Aorta (tissue), 5 donors: ENCODE measurements at places on chromosomes 6 and 20. TPM values are rescaled to one million over a fixed set of nuclear protein-coding genes. Genes with fewer than 3 reads are reported as not detected.

GRCh38 chr20:1934156-1934555 lies 38.9 kb downstream of the SIRPA start:
- no peak for DNase-seq

DNA sequence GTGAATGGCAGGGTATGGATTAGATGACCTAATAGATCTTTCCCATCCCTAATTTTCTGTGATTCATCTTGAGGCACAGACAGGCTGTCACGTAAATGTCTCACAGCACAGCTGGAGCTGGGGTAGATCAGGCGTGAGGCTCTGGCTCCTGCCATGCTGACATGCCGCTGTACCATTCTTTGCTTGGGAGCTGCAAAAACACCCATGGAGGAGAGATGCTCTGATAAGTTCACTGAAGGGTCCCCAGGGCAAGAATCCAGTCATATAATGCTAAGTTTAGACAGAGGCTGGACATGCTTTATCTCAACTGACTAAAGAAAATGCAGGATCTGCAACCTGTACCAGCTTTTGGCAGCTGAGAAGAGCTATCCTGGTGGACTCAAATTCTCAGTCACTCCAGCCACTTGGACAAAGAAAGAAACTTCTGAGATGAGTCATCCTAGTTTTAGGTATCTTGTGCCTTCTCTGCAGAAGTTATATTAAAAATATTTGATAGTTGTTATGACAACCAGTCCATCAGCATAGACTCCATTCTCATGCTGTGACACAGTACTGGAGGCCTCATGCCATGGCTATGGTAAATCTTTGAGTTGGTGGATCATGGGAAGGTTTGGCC lies 185.1 kb upstream of the RAB32 start:
- no peak for DNase-seq

Gene SLC17A3
- total RNA-seq = not detected

DNA sequence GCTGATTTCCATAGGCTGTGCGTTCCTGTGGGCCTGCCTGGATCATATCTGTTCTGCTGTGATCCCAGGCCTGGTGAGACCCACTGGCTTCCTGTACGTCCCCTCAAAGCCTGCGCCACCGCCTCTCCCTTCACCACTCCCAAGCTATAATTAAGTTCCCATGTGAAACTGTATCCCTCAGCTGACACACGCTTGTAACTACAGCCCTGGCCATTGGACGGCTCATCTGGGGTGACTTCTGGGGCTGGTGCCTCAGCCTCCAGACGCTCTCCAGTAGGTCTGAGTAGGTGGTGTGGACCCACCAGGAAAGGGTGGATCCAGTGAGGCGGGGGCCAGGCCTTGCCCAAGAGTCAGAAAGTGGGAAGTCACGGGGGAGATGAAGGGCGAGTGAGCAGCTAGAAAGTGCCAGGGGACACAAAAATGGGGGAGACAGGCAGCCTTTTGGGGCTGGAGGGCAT lies 21.0 kb downstream of the PPARD start:
- no peak for DNase-seq

GRCh38 chr6:84017709-84018452 lies 15.7 kb upstream of the MRAP2 start:
- DNase-seq = no peak

GRCh38 chr6:163491737-163492300 lies 77.3 kb downstream of the QKI start:
- no peak for DNase-seq

DNA sequence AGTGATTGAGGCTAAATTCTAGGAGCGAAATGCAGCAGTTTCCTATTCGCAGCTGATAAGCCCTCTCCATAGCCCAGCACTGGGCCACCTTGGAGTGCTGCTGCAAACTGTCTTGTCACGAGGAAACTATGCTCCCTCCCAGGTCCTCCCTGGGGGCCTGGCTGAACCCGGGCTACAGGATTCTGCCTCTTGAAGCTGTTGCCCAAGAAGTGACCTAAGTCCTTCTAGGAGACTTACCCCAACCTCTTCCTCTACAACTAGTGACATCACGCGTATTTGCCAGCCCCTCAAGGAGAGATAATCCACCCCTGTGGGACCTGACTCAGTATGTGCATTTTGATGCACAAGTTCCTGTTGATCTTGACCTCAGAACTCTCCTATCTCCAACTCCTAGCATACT lies 26.5 kb upstream of the ZFAND3 start:
- no peak for DNase-seq

Gene GNAS-AS1
- 1.7 TPM for total RNA-seq

DNA sequence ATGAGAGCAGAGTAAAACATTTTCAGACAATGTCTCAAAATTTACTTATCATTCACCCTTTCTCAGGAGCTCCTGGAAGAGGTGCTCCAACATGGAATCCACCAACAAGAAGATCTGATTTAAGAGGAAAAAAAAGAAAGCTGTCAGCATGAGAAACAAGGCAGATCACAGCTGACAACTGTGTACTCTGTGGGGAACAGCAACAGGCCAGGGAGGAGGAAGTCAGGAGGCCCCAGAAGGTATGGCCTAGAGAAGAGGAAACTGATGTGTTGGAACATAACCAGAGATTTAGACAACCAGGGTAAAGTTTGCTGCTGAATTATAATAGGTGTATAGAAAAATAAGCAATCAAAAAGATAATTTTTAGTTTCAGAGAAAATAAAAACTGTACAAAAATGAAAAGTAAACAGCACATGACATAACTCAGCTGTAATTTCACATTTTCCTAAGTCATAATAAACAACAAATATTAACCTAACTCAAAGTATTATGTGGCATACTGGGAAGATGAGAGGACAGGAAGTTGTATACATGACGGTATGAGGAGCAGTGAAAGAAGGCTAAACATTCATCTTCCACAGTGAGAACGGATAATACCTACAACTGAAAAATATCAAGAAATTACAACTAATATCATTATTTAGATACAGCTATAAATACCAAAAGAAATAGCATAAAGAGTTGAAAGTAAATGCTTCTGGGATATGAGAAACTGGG lies 113.6 kb upstream of the EMILIN3 start:
- DNase-seq = no peak

DNA sequence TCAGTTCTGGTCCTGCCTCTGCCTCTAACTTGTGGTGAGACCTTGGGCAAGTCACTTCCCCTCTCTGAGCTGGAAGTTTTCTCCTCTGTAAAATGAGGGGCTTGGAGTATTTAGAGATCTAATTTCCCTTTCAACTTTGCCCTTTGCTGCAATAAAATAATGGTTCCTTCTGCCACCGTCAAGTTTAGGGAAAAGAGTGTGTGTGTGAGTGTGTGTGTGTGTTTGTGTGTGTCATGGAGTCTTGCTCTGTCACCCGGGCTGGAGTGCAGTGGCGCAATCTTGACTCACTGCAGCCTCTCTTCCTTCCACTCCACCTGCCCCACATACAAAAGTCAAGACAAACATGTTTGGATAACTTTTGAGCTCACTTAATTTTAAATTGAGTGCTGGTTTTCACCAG lies 39.2 kb upstream of the PIM1 start:
- DNase-seq = no peak

DNA sequence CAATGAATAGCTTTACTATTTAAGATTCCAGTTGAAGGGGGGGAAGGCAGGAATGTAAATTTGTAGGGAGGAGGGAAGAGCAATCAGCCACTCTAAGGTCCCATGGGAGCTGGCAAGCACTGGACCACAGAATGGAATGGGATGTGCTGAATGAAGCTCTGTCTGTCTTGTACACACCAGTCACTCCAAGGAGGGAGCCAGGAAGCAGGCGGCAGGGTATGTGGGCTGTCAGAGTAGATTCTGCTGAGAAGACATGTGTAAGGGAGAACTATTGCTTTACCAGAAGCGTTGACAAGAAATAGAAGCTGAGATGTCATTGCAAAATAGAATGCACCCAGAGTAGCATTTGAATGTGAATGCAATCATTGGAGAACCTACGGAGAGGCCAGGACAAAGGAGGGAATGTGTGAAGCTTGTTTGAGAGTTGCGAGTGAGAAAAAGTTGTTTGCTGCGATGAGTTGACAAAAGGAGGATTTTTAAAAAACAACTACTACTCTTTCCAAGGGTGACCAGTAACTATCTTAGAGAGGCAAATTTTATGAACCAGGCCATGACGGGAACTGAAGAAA lies 25.2 kb upstream of the PDE7B start:
- no peak for DNase-seq

Gene HLA-DRB1
- total RNA-seq = 157 TPM

DNA sequence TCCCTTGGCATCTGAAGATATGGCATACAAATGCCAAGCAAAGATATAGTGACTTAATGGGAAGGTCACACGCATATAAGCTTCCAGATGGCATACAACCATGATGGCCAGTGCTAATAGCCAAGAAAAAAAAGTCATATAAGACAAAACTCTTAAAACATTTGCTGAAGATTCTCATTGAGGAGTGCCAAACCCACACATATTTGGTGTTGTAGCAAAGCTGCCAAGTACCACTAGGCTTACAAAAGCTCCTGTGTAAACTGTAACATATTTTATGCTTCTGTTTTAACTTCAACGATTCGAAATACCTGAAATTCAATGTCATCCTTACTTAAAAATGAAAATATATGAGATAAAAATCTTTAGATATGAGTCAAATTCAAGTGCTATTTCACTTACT lies 123.0 kb downstream of the HMGCLL1 start:
- no peak for DNase-seq

Gene WFDC13
- not detected for total RNA-seq

Gene SYTL3
- total RNA-seq = 3.9 TPM

GRCh38 chr6:27332692-27333641 lies 20.9 kb upstream of the POM121L2 start:
- DNase-seq = no peak

DNA sequence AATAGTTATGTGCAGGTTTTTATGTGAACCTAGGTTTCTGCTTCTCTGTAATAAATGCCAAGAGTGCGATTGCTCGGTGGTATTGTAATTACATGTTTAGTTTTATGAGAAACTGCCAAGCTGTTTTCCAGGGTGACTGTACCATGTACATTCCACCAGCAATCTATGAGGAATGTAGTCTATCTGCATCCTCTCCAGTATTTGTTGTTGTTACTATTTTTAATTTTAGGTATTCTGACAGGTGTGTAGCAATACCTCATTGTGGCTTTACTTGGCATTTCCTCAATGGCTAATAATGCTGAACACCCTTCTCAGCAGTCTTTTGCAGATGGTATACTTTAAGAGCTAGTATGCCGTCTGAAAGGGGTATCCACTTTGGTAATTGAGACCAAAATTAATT lies 142.1 kb downstream of the BMP2 start:
- no peak for DNase-seq

DNA sequence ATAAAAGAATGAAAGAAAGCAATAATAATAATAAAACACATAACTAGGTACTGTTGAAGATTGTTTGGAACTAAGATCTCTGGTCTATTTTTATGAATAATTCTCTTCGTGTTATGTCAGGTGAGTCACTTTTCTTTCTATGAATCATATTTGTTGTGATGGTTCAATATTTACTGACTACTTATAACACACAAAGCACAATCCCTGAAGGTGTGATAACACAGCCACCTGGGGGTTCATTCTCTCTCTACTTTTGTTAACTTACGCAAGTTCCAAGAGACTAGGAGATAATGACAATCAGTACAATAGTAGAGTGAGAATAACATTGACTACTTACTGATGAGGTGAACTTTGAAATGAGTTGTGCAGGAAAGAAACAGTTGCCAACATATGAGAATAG lies 149.9 kb downstream of the IBTK start:
- DNase-seq = no peak

GRCh38 chr6:138146544-138146943 lies 15.2 kb upstream of the ARFGEF3 start:
- DNase-seq = no peak

DNA sequence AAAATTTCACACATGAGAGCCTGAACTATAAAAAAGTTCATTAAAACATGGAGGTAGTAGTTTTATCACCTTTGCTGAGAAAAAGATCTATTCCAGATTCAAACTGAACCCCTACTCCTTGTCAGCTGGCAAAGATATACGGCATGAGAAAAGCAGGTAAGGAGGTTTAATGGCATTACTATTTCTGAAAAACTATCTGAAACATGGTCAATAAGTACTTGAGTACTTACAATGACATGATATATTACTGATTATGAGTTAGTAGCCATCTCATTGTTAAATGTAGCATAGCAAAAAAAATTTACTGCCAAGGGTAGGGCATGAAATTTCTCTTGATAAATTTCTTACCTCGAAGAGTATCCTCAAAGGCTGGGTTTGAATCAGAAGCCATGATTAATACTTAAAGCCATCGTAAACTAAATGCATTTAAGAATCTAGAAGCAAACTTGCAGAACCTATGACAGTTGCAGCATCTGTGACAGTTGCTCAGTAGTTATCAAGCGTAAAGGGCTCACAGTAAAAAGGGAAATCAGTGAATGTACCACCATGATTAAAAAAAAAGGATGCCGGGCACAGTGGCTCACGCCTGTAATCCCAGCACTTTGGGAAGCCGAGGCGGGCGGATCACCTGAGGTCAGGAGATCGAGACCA lies 8.7 kb downstream of the SLC17A5 start:
- no peak for DNase-seq

DNA sequence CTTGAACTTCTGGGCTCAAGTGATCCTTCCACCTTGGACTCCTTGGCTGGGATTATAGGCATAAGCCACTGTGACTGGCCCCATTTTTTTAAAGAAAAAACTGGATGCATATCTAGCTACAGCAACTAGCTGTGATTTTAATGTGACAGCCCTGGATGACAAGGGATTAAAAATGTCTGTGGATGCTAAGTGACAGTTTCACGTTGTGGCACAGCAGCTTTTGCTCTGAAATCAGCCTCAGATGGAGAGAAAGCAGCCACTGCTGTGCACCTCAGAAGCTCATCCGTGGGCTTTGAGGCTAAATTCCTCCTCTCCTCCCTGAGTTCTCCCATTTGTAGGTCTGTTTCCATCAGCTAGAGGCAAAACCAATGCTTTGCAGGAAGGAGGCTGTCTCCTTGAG lies 195.3 kb downstream of the SLC35F1 start:
- DNase-seq = no peak

Gene CCDC167
- 11.5 TPM for total RNA-seq

- no peak for DNase-seq
Measured at GRCh38 chr20:35326021-35326739, 34.0 kb upstream of the FAM83C start.

DNA sequence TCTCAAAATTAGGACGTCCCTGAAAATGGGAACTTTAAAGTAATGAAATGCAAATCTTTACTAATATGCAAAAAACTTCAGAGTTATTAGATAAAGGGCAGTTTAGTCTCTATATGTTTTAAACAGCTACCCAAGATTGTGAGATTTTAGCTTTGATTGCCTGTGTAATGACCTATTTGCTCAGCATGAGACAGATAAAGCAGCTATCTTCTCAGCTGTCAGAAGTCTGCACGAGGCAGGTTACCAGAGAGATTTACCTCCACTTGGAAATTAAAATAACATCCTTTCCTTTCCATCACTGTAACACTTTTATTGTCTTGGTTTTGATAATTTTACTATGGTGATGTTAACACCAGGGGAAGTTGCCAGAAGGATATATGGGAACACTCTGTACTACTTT lies 436.6 kb upstream of the OPRM1 start:
- no peak for DNase-seq

Gene FOXQ1
- not detected for total RNA-seq

Gene ZNF311
- 0.62 TPM for total RNA-seq

Gene LBP
- 2.7 TPM for total RNA-seq

GRCh38 chr20:18001131-18001921 lies 32.5 kb downstream of the MGME1 start:
- DNase-seq = peak; percentile 81

GRCh38 chr6:32432050-32432450 lies 7.6 kb upstream of the HLA-DRA start:
- no peak for DNase-seq

GRCh38 chr6:16333580-16333979 lies 95.2 kb downstream of the GMPR start:
- DNase-seq = no peak

- DNase-seq = no peak
Measured at GRCh38 chr6:12137480-12137879, 125.4 kb downstream of the HIVEP1 start.

Gene DLK2
- not detected for total RNA-seq
